ENCODE measurements at places on chromosomes 7 and 10. TPM values are rescaled to one million over a fixed set of nuclear protein-coding genes. Genes with fewer than 3 reads are reported as not detected.

DNA sequence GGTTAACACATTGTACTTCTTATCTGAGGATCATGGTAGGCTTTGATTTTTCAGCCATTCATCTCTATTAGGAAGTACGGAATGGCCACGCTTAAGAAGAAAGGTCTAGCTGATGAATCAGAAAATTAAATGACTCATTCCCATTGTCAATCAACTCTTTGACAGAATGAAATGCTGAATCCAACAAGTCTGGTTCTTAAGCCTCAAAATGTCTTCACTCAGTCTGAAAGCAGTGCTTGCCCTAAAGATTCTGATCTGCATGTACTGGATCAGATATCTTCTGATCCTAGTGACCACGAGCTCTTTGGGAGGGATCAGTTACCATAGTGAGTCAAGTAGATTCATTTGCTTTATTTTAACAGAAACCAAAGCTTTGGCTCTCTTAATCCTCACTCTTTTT lies 5.7 kb upstream of the CELF2 start:
- DNase-seq = no peak

DNA sequence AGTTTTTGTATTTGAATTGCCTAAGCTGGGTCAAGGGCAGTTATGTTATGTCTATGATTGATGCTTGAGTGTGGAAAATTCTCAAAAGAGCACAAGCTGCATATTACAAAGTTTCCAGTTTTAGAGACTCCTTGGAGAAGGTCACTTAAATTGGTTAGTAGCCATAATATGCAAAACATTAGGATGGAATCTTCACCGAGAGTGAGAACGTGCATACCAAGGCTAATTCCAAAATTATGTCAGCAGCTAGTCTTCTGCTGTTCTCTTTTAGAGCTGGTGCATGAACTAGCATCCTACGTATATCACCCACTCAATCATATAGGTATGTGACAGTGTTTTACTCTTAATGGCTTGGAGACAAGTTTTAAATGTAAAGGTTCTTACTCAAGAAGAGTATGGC lies 49.2 kb downstream of the MKX start:
- DNase-seq = no peak

WDR86 gene
- 0.28 TPM for total RNA-seq

NRBF2 gene
- 10.2 TPM for total RNA-seq

RNLS gene
- 6.3 TPM for total RNA-seq

FFAR4 gene
- total RNA-seq = 0.43 TPM

PDGFA gene
- total RNA-seq = 70.9 TPM

ACTL6B gene
- 0.64 TPM for total RNA-seq

PNLIP gene
- total RNA-seq = 10,599 TPM
